IPS DF 19.7 (cell line): ENCODE measurements at places on chromosomes 2 and 18.

GRCh38 chr2:118842661-118843482, 4.6 kb downstream of the EN1 start:
- no peak for DNase-seq

DNA sequence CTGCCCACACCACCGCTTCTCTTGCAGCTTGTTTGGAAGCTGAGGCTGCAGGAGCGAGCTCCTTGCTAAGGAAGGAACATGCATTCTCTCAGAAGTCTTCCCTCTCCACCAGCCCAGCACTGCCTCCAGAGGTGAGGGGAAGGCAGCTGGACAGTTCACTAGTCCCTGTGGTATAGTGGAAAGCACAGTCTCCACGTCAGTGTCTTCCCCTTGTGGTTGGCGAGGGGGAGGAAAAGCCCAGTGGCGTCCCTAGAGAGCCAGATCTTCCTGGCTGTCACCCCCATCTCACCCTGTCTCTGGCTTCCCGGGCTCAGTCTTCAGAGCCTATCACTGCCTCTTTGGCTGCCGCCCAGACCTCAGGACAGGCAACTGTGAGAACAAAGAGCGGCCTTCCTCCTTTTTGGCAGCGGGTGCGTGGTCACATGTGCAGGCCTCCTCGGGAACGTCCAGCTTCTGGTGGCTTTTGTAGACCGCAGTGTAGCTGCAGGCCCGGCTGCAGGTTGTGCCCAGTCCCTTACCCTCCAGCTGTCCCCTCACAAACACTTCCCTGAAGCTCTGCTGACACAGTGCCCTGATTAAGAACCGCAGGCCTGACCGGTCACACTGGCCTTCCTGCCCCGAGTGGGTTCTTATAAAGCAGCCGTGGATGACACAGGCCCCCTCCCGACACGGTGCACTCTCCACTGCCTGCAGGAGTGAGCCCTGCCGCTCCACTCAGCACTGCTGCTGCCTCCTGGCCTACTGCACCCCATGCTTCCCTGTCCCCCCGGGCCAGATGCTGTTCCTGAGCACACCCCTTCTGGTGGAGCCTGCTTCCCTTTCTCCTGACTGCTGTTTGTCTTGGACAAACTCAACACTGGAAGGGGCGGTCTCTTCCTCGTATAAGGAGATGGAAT, 90.9 kb downstream of the RNF144A start:
- DNase-seq: no peak

- DNase-seq: no peak
Measured at GRCh38 chr2:98759827-98760625, 29.1 kb upstream of the MGAT4A start.

DNA sequence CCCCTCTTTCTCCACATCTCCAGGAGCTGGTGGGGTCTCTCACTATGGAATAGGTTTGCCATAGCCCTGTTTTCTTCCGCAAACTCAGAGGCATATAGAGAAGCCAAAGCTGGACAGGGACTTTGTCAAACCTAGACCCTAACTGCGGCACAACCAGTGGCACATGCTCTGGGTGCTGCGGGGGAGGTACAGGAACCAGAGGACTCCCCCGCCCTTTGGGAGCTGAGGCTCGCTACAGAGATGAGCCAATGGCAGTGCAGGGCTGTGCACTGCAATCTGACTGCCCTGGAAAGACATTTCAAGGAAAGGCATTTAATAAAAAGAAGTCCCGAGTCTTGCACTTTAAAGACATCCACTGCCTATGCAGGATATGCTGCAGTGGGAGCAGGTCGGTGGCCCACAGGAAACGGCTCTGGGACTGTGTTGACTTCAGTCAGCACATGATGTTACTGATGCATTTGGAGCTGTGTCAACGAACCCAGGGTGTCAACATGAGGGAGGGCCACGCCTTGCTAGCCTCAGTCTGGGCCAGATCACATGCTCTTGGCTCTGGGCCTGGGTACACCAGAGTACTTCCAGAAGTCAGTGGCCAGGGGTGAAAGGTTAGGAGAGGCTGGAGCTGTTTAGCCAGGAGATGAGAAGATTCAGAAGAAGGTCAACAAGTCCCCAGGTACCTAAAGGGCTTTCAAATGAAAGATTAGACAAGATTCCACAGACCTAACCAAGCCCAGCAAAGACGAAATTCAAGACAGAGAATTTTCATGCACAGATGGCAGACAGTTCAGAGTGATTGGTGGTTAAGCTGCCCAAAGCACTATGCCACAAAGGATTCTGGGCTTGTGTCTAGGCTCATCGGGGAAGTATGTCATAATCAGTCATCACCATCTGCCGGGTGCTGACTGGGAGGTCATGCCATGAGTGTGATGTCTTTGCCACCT, 8.2 kb downstream of the SLC35F6 start:
- no peak for DNase-seq

- no peak for DNase-seq
Measured at GRCh38 chr2:52904355-52904891, 863.2 kb upstream of the CHAC2 start.

DNA sequence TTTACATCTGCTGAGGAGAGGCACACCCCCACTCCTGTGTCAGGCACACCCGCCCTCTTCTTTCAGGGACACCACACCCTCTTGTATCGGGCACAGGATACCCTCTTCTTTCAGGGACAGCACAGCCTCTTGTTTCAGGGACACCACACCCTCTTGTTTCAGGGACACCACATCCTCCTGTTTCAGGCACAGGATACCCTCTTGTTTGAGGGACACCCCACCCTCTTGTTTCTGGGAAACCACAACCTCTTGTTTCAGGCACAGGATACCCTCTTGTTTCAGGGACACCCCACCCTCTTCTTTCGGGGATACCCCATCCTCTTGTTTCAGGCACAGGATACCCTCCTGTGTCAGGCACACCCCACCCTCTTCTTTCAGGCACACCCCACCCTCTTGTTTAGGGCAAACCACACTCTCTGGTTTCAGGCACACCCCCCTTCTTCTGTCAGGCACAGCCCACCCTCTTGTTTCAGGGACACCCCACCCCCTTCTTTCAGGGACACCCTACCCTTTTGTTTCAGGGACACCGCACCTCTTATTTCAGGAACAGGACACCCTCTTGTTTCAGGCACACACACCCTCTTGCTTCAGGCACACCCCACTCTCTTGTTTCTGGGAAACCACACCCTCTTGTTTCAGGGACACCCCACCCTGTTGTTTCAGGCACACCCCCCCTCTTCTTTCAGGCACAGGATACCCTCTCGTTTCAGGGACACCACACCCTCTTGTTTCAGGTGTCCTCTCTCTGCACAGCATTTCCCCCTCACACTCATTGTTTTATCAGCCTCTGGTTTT, 96.2 kb downstream of the TPO start:
- no peak for DNase-seq

DNA sequence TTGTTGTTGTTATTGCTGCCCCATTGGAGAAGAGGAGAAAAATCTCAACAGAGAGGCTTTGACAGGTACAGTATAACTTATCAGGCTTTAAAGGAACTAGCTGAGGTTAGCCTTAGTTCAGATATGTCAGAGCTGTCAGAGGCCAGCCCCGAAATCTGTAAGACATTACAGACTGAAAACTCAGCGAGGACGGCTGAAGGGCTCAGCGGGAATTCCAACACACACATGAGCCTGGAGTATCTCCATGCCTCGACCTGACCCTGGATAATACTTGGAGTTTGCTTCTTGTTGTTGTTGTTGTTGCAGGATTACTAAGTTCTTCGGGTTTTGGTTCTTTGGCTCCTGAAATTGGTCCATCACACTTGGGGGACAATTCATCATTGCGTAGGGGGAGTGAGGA, 166.9 kb downstream of the MIB1 start:
- no peak for DNase-seq

DNA sequence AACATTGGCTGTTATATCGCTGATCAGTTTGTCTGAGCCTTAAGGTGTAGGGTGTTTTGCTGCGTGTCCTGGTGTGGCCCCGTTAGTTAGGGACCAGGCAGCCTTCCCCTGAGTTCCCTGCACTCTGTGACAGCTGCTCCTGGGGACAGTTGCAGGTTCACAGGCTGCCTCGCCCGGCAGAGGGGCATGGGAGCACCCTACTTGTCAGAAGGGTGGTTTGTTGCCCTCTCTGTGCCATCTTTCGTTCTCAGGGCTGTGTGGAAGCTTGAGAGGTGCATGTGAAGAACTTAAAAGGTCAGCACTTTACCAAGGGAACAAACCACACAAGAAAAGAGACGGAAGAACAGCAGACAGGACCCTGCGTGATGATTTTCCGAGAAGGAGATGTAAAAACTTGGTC, 159.6 kb downstream of the LDLRAD4 start:
- DNase-seq: no peak

GRCh38 chr2:81247648-81248047, 943.1 kb upstream of the LRRTM1 start:
- no peak for DNase-seq
